ENCODE measurements at places on chromosomes 4 and X.

- no peak for DNase-seq
These were observed 822.2 kb downstream of the RPA4 start for GRCh38 chrX:97705936-97706335.

GRCh38 chr4:7727749-7728148 lies 211.9 kb downstream of the AFAP1 start:
- DNase-seq, result no peak

DNA sequence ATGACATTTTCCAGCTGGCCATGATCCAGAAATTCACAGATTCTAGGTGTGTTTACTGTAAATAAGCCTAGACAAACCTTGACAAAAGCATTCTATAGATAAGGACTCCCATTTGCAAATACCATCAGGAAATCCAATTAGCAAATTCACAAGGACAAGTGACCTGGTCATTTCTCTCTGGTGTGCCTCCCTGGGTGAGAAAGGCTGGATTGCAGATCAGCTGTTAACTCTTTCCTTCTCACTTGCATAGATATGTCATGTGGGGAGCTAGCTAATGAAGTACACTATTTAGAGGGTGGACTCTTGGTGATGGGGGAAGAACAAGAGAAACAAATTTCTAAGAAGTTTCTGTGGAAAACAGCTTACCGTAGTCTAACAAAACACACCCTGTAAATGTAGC lies 58.9 kb downstream of the MOSPD2 start:
- DNase-seq, result no peak

GRCh38 chr4:165439344-165439743 lies 60.5 kb downstream of the CPE start:
- no peak for DNase-seq
